GM12891 (cell line): ENCODE measurements at places on chromosomes 3 and 15.

GRCh38 chr3:35946121-35946853 lies 307.0 kb downstream of the ARPP21 start:
- DNase-seq = no peak

DNA sequence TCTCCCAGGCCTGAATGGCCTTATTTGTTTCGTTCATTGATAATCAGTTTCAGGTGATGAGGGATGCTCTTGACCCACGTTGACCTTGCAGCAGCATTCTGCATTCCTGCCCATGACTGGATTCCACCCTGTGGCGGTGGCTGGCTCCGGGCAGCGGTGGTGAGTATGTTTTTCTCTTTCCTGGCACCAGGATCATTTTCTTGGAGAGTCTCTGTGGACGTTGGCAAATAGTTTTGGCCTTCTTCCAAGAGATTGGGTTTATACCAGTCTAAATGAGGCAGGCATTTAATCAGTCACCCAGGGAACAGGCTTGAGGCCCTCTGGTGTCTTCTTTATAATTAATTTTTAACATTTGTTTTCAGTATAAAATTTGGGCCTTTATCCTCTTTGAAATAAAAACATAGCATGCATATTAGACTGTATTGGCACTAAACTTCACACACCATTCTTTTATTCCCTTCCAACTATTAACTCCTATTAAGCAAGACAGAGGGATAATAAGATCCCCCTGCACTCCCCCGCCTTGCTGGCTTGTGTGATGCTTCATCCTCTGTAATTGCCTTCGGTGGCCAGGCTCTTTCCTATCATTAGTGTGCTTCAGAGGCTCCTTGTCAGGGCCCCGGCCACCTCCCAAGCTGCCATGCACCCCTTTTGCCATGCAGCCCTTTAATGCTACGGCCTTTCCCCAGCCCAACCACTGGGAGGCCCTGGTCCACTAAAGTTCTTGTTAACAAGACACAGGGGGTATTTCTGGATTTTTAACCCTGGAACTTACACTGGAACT lies 176.2 kb upstream of the TOPAZ1 start:
- DNase-seq = no peak

DNA sequence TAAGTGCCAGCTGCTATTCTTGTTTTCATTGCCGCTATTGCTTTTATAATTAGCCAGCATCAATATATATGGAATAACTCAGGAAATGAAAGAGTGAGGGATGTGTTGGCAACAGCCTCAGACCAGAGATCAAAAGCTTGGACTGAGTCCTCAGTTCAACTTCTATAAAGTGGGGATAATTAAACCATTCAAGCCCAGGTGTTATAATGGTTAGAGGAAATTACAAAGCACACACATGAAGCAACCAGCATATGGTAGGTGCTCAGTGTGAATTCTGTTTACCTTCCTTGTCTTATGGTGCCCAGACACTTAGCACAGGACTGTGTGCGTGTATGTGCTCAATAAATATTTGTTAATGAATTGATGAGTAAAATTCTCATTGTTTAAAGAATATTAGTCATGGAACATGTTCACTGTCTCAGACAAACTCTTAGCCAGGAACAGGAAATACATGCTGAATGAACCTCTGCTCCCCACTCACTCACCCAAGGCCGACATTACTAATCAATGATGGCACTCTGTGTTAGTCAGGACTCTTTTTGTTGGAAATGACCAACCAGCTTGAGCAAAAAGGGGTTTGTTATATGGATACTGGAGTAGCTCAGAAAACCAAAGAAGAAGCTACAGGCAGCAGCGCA lies 16.7 kb upstream of the CCDC174 start:
- DNase-seq = no peak

GRCh38 chr3:107837895-107838612 lies 252.8 kb downstream of the CD47 start:
- DNase-seq = no peak

DNA sequence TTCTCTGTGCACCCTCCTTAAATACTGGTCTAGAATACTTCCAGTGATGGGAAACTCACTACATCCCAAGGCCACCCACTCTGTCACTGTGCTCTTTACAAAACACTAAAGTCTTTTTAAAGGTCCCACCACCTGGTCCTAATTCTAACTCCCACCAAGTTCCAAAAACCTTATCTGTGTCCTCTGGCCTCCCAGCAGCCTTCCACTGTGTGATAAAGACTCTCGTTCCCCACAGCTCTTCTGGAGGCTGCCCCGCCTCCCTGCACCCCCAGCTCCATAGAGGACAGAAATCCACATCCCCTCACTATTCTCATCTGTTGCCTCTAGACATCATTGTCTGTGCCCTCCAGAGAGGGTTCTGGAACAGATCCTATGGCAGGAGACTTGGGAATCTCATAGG lies 276.4 kb downstream of the FAM43A start:
- DNase-seq = no peak

- DNase-seq = no peak
Measured at GRCh38 chr3:136805795-136806194, 13.1 kb upstream of the SLC35G2 start.

- DNase-seq = no peak
Measured at GRCh38 chr3:37072892-37073291, 79.6 kb downstream of the MLH1 start.

DNA sequence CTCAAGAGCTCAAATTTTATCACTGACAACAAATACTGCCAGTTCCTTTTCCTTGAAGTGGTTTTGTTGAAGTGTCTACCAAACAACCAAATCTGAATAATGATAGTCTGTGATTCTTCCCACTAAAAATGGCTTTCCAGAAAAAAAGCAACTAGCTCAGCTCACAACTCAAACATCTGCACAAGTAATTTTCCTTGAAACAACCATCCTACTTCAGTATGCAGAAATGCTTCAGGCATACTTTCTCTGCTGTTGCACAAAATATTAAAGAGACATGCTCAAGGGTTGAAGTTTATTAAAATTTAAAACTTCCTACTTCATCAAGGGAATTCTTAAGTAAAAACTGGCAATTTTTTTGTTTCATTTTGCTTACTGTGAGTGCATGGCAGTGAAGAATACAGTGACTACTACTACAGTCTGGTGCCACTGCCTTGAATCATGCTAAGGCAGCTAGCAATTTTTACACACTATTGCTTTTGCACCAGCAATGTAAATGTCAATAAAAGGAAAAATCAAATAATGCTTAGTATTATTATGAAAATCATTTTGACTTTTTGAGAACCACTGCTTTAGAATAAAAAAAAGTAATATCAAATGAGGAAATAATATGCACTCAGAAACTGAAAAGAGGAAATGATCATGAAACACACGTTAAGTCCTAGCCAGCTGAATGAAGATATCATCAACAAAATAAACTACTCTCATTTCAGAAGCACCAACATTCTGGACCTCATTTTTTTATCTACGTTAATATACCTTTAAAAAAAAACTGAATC lies 33.6 kb downstream of the VPS13C start:
- DNase-seq = no peak

GRCh38 chr3:144626835-144627234 lies 655.2 kb downstream of the DIPK2A start:
- no peak for DNase-seq

DNA sequence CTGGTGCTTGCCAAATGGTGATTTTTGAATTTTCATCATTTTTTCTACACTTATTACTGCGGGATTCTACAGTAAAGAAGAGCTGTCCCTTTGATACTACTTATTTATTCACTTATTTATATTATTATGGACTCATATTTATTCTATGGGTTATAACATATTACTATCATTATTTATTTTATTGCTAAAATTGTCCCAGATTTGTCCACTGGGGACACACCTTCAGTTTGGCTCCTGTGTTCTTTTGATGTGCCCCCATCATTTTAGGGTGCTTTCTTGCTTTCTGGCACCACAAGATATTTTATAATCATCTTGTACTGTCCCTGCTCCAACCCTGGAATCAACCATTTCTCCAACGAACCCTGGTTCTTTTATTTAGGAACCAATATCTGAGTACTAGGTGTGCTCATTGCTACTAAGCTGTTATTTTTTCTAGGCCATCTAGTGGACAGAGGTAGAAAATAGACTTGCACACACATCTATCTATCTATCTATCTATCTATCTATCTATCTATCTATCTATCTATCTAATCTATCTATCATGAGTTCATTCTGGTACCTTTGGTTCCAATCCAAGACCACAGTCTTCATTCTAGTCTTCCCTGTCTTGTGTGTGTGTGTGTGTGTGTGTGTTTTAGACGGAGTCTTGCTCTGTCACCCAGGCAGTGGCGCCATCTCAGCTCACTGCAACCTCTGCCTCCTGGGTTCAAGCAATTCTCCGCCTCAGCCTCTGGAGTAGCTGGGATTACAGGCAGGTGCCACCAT lies 16.0 kb downstream of the SLC22A14 start:
- DNase-seq = no peak

- peak; percentile 68 for DNase-seq
Measured at GRCh38 chr15:76987896-76988860, 6.7 kb upstream of the PSTPIP1 start.

- no peak for DNase-seq
Measured at GRCh38 chr3:23830869-23831484, 25.2 kb downstream of the UBE2E1 start.

DNA sequence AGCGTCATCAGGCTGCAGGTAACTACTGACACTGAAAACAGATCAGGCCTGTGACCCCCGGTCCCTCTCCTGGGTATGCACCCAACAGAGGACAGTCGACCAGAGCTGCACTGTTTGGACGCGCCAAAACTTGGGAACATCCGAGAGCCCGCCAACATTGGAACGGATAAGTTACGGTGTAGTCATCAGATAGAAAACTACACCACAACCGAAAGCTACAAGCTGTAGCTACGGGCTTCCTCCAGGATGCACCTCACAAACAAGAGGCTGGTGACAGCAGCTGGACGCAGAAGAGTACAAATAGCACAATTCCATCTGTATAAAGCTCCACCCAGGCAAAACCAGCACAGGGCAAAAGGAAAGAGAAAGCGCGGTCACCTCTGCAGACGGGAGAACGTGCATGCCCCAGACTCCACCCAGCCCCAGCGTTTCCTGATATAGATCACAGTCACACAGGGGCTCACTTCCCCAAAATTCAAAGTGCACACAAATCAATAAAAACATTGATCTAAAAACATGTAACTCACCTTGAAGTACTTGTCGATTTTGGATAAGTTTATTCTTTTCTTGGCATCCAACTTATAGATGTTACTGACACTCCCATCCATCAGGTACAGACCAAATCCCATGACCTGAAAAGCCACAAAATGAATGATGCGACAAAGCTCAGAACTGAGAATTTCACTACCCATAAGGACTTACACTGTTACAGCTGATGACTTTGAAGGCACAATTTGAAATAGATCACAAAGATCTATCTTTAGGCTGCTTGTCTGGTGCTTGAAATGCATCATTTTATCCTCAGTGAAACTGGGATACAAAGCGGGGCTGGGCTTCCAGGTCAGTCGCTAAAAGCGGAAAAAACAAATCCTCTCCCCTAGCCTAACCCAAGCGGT lies 43.3 kb downstream of the CYFIP1 start:
- peak; percentile 78 for DNase-seq

- DNase-seq = no peak
Measured at GRCh38 chr3:20837676-20838302, 651.8 kb upstream of the SGO1 start.

- no peak for DNase-seq
Measured at GRCh38 chr15:87672309-87673288, 583.9 kb downstream of the NTRK3 start.

DNA sequence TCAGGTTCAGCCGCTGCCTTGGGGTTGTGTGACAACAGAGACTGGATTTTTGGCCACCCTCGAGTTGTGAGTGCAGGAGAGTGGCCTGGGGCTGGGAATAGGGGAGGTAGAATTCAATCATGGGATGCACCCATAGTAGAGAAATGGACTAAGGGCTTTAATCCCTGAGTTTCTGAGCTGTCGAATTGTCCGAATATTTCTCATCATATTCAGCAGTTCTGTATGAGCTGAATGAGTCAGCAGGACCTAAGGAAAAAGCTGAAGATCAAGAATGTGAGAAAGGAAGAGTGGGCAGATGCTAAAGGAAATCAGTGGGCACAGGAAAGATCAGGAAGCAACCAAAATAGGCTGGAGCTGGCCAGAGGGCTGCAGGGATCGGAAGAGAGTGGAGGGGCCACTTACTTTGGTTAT lies 44.4 kb upstream of the SACM1L start:
- no peak for DNase-seq

- no peak for DNase-seq
Measured at GRCh38 chr3:129553171-129553570, 10.2 kb downstream of the H1-8 start.

GRCh38 chr15:91885714-91886270 lies 32.3 kb downstream of the SLCO3A1 start:
- DNase-seq = no peak

DNA sequence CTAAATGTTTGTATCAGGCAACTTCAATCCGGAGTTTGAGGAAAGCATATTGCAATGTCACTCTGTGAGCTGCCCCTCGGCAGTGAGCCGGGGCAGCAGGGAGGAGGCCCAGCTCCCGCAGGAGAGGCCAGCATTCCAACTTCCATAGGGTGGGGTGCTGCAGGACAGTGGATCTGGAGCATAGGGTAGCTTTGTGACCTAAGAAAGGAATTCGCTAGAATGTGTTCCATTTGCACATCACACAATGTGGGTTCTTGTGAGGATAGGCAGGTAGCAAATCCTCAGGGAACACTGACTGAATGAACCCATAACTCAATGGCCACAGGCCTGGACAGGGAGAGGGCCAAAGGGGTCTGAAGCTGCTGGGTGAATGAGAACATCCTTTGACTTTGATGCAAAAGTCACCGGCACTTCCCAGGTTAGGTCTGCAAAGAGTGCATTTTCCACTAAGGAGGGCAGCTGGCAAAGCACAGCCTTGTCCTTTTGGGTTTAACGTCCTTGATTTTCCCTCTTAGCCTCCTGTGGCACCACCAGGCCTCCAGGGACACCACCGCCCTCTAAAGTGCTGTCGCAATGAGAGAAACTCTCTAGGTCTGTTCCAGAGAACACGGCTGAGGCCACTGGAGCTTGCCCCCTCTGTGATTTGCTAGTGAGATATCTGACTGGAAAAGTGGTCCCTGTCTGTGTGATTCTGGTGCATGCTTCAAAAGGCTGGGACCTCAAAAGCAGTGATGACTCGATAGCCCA lies 36.2 kb downstream of the GABRB3 start:
- DNase-seq = no peak

DNA sequence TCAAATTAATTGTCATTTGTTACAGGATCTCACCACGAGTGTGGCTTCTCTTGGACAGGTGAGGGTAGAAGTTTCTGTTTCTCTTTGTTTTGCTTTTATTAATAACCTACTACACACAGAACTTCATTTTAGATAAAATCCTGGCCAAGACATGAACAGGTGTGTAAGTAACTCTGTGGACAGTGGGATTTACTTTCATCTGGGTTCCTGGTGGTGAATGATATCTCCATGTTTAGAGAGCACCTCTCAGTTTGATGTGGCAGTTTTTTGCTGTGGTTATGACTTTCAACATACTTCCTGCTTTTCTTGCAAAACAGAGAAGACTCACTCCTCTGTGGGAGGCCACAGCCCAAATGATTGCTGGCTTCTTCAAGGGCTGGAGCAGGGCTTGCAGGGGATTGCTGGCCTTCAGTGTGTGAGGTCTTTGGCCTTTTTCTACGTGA lies 71.1 kb upstream of the XCR1 start:
- no peak for DNase-seq
